ENCODE measurements at places on chromosomes 7 and 10.

GRCh38 chr7:92359801-92360200 is 87.5 kb upstream of the GATAD1 start:
- DNase-seq = no peak

DNA sequence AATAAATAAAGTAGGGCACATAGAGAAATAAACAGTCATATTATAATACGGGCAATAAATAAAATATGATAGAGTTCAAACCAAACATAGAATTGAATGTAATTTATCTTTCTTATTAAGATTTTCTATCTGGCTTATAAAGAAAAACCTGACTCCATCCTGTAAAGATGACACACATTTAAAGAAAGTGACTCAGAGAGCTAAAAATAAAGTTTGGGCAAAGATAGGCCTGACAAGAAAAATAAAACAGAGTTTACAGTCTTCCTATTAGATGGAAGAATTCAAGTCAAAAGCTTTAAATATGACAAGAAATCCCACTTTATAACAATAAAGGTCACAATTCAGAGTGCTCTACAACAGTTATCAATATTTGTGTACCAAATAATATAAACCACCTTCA is 580.6 kb downstream of the PHTF2 start:
- DNase-seq = peak; percentile 20

GRCh38 chr7:134174795-134175261 is 47.7 kb downstream of the LRGUK start:
- peak; percentile 55 for DNase-seq

DNA sequence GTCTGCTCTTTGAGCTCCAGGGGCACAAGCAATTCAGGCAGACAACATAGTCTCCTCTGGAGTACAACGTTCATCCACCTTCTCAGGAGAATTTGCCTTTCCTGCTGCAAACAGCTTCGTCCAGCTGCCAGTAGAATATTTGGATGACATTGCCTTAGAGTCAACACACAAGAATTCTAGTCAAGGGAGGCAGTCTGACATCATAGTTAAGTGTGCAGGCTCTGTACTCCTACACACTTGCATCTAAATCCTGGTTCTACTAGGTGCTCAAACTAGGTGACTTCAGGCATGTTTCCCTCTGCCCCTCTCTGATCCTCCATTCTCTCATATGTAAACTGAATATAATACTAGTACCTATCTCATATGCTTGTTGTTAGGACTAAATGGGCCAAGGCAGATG is 314.8 kb downstream of the HPSE2 start:
- no peak for DNase-seq

Data from amniotic stem cell (primary cell).